Stimulated activated CD8-positive, alpha-beta memory T cell treated with anti-CD3 and anti-CD28 coated beads, Interleukin-7, amount 100 ng/mL, for 24 hours (primary cell): ENCODE measurements at places on chromosomes 7 and 10.
A peak's percentile ranks its signal among the peaks of the same experiment; 100 is the strongest.

DNA sequence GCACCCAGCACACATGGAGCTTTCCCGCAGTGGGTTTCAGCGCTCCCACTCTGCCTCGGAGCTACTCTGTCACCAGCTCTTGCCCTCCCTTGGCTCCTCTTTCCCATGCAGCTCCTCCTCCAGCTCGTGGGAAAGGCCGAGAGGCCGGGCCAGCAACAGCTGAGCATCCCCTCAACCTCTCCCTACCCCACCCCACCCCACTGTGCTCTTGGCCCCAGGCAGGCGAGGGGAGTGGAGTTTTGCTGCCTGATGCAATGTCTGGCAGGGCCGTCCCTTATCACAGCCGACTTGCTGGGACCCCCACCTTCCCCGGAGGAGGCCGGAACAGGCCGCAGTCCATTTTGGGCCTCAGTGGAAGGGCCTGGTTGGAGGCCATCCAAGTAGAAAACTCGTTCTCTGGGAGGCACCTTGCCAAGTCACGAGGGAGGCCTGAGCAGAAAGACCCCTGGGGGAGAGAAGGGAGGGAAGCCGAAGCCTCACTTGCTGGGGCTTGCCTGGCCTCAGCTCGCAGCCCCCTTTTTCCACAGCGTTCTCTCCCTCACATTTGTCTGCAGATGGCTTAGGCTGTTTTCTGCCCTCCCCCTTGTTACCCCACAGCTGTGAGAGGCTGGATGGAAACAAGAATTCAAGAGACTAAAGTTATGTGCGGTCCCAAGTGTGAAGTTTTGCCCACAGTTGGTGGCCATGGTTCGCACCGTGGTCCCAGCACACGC, 35.3 kb downstream of the CHST3 start:
- DNase-seq, result no peak

GRCh38 chr10:78465431-78465830, 431.8 kb downstream of the RPS24 start:
- no peak for DNase-seq

DNA sequence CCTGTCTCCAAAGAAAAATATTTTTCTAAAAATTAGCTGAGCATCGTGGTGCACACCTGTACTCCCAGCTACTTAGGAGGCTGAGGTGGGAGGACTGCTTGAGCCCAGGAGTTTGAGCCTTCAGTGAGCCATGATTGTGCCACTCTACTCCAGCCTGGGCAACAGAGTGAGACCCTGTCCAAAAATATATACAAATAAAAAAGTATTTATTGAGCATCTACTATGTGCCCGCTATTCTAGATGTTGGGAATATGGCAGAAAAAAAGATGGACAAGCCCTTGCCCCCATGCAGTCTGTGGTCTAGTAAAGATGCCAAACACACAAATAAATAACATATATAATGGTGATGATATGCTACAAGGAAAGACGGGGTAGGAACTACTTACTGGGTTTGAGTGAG, 4.3 kb upstream of the STX1A start:
- no peak for DNase-seq

GRCh38 chr7:100886936-100887515, 2.5 kb downstream of the UFSP1 start:
- no peak for DNase-seq

GRCh38 chr7:135976312-135977006, 700 bp downstream of the MTPN start:
- peak; percentile 9 for DNase-seq

DNA sequence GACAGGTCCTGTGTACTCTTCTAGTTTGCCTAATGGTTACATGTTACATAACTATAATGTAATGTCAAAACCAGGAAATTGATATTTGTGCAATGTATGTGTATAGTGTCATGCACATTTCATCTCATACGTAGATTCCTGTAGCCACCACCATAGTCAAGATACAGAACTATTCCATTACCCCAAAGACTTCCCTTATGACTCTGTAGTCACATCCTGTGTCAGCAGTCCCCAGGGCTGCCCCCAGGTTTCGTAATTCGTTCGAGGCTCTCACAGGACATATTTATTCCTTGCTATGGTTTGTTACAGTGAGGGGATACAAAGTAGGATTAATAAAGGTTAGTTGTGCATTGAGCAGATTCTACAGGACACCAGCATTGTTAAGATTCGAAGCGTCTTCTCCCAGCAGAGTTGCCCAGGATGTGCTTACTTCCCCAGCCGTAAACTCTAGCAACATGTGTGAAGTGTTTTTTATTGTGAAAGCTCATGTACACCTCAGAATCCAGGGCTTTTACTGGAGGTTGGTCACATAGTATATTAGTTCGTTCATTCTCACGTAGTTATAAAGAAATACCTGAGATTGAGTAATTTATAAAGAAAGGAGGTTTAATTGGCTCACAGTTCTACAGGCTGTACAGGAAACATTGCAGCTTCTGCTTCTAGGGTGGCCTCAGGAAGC, 18.6 kb downstream of the RABGEF1 start:
- no peak for DNase-seq

- no peak for DNase-seq
These were observed at the start of gene DNAJC12 for GRCh38 chr10:67837541-67838314. DNAJC12 (minus strand) TSS chr10:67838188; CDS start chr10:67838011, 177 bp downstream.

- no peak for DNase-seq
These were observed 163.6 kb downstream of the KCND2 start for GRCh38 chr7:120436487-120437060.

DNA sequence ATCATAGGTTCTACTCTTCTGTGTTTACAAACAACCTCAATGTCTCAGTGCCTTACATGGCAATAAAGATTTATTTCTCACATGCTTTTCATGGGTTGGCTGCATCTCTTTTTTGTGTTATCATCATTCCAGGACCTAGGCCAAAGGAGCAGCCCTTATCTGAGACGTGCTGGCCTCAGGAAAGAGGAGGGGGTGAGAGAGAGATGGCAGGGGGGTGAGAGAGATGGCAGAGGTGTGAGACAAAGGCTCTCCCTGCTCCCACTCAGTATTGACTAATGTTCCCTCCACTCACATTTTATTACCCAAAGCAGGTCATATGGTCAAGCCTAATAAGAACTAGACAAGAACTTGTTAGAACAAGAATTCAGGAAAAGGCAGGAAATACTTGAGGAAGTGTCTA, 120.1 kb upstream of the PRR15 start:
- no peak for DNase-seq
